AG09319 (cell line): ENCODE measurements at places on chromosomes 5 and 9.

- DNase-seq: no peak
These were observed 9.6 kb upstream of the UBTD2 start for GRCh38 chr5:172293054-172293744.

DNA sequence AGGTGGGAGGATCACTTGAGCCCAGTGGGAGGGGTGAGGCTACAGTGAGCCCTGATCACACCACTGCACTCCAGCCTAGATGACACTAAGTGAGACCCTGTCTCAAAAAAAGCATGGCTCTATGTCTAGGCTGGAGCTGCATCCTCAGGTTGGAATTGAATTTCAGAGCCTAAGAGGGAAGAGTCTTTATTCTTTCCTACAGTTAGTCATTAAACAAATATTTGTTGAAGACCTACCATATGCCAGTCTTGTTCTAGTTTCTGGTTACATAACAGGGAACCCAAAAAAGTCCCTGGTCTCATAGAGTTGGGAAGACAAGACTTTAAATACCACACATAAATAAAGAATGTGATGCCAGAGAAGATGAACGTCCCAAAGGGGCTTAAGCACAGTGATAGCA lies 6.9 kb upstream of the GRPEL2 start:
- DNase-seq: no peak

DNA sequence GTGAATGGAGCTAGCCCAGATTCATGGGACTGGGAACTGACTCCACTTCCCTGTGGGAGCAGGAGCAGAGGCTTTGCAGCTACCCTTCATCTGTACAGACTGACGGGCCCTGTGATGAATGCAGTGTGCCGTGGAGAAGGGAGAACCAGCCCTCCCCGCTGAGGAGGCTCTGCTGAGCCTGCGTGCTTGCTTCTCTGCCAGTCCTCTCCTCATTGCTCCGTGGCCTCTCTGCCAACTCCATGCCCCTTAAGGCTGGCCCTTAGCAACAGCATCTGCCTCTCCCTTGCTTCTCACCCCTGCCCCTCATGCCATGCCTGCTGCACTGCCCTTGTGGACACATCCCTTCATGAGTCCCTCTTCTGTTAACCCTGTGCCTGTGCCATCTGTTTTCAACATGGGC lies 53.6 kb downstream of the GADD45G start:
- no peak for DNase-seq

- no peak for DNase-seq
These were observed 7.1 kb downstream of the ANP32B start for GRCh38 chr9:97990259-97990658.
